ENCODE measurements at places on chromosomes 2 and 18.

DNA sequence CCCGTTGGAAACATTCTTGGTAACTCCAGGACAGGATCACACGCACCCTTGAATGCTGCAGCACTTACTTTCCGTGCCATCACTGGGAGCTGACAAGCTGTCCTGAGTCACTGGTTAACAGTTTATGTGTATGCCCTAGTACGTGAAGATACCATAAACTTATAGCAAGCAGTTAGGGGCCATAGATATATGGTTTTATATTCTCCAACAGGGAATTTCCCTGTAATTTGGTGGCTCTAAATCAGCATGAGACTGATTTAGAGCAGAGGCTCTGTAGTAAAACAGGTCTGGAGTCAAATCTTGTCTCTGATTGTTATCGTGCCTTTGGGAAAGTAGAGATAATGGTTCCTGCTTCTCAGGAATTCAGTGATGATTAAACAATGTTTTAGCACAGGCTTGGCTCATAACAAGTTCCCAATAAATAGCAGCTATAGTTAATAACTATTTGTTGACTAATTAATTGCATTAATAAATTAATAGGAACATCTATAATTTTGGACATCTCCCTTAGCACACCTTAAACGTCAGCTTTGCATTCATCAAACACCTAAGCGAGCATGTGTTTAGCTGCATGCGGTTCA is 215.2 kb downstream of the VAPA start:
- no peak for DNase-seq

DNA sequence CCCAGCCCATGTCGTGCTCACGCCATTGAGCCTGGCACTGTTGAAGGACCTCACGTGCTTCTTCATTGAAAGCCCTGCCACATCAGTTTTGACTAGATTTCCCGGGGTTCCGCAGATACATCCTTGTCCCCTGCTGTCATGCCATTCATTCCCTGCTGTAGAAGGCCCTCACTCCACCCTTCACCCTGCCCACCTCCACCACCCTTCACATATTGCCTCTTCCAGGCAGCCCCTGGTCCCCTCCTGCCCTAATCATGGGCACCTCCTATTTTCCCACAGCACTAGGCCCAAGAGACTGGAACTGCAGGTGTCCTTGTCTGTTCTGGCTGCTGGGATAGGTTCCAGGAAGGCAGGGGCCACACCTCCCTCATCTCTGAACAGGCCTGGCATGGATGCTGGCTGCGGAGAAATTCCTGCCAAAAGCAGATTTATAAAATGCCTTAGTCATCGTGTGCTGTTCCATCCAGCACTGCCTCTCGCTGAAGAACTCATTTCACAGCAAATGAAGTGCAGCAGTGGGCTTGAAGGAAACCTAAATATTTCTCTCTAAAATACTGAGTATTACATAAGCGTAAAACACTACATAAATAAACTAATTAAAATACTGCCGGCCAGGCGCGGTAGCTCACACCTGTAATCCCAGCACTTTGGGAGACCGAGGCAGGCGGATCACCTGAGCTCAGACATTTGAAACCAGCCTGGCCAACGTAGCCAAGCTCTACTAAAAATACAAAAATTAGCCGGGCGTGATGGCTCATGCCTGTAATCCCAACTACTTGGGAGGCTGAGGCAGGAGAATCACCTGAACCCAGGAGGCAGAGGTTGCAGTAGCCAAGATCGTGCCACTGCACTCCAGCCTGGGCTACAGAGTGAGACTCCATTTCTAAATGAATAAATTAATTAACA is 38.4 kb downstream of the EIF4E2 start:
- no peak for DNase-seq

GRCh38 chr2:107027810-107028209 is 141.8 kb upstream of the ST6GAL2 start:
- no peak for DNase-seq

- DNase-seq = peak; percentile 49
Measured at GRCh38 chr18:46518438-46518837, 138.6 kb downstream of the LOXHD1 start.

- DNase-seq = no peak
Measured at GRCh38 chr18:23998820-23999219, 15.7 kb upstream of the TTC39C start.

- no peak for DNase-seq
Measured at GRCh38 chr2:238916176-238916874, 68.4 kb downstream of the TWIST2 start.

GRCh38 chr2:64219149-64219548 is 74.9 kb upstream of the PELI1 start:
- DNase-seq = no peak

GRCh38 chr2:8701681-8702379 is 20.0 kb downstream of the ID2 start:
- DNase-seq = no peak

DNA sequence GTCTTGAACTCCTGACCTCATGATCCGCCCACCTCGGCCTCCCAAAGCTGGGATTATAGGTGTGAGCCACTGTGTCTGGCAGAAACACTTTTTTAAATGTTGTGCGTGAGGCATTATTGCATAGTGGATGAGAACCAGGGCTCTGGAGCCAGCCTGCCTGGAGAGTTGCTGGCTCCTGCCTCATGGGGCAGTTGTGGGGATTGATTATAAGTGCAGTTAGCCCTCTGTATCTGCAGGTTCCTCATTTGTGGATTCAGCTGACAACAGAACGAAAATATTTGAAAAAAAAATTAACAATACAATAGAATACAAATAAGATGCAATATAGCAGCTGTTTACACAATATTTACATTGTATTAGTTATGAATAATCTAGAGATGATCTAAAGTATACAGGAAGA is 129.4 kb upstream of the EML6 start:
- no peak for DNase-seq

- no peak for DNase-seq
Measured at GRCh38 chr2:162308747-162309503, 9.6 kb downstream of the IFIH1 start.

- DNase-seq = no peak
Measured at GRCh38 chr2:126658319-126658904, 2.5 kb downstream of the GYPC start.

GRCh38 chr2:62474176-62474575 is 31.8 kb downstream of the TMEM17 start:
- DNase-seq = no peak

DNA sequence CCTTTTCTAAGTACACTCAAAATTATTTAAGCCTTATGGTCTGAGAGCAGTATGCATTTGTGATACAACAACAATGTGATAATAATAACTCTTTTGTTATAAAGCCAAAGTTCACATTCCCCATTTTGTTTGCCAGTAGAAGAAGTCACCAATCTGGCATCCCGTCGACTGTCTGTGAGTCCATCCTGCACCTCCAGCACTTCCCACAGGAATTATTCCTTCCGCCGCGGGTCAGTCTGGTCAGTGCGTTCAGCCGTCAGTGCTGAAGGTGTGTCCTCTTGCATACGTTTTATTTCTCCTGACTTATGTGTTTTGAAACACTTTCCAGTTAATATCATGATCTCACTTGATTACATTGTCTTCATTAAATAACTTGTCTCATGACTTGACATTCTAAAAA is 80.3 kb upstream of the RPE start:
- no peak for DNase-seq

- DNase-seq = no peak
Measured at GRCh38 chr2:53058526-53058925, 709.1 kb upstream of the CHAC2 start.

GRCh38 chr2:118779362-118779761 is 68.1 kb downstream of the EN1 start:
- no peak for DNase-seq

GRCh38 chr2:12506846-12507245 is 209.9 kb upstream of the TRIB2 start:
- no peak for DNase-seq

- no peak for DNase-seq
Measured at GRCh38 chr2:86552889-86553288, 10.4 kb downstream of the CHMP3 start.

- DNase-seq = no peak
Measured at GRCh38 chr18:12639990-12640880, 17.7 kb downstream of the SPIRE1 start.

GRCh38 chr2:126513033-126513432 is 142.9 kb upstream of the GYPC start:
- DNase-seq = no peak

- DNase-seq = no peak
Measured at GRCh38 chr18:79991494-79991893, 3.1 kb upstream of the TXNL4A start.

DNA sequence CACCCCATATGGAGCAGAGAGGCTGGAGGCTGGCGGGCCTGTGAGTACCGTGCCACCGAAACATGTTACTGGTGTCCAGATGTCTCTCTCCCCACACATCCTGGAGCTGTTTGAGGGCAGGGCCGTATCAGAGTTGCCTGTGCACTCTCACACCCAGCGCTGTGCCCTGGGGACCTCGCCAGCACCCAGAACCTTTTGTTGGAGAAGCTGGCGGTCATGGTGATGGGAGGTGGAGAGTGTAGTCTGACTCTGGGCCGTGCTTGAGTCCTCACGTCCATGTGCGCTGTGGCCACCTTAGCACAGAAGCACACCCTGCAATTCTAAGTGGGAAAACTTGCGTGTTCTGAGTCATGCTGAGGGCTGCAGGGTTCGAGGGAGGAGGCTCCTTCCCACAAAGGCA is 259.2 kb downstream of the NDUFA10 start:
- DNase-seq = no peak

DNA sequence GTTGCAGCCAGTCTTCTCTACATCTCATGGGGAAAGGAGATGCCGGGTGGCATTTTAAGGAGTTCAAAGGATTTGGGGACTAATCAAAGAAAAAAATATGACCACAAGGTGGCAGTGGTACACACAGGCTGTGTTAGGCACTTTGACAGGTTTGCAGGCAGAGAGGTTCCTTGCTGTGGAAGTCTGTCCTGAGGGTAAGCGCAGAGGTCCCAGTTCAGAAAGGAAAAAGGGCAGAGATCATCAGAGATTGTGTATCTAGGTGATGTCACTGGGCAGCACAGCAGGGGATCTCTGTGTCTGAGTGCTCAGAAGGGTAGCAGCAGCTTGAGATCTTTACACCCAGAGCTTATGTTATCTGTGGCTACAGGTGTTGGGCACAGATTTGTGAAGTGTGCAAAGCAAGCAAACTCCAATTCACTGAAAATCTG is 231.4 kb downstream of the LRRTM1 start:
- DNase-seq = peak; percentile 64

- no peak for DNase-seq
Measured at GRCh38 chr2:227623226-227623625, 5.9 kb downstream of the SCYGR4 start.

DNA sequence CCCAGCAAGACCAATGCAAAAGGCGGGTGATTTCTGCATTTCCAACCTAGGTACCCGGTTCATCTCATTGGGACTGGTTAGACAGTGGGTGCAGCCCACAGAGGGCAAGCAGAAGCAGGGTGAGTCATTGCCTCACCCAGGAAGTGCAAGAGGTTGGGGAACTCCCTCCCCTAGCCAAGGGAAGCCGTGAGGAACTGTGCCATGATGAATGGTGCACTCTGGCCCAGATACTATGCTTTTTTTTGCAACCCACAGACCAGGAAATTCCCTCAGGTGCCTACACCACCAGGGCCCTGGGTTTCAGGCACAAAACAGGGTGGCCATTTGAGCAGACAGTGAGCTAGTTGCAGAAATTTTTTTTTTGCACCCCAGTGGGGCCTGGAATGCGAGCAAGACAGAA is 662.6 kb upstream of the ACVR2A start:
- DNase-seq = no peak

GRCh38 chr2:9758741-9759140 is 84.5 kb upstream of the TAF1B start:
- no peak for DNase-seq

GRCh38 chr18:61888622-61889021 is 4.2 kb downstream of the RNF152 start:
- no peak for DNase-seq

DNA sequence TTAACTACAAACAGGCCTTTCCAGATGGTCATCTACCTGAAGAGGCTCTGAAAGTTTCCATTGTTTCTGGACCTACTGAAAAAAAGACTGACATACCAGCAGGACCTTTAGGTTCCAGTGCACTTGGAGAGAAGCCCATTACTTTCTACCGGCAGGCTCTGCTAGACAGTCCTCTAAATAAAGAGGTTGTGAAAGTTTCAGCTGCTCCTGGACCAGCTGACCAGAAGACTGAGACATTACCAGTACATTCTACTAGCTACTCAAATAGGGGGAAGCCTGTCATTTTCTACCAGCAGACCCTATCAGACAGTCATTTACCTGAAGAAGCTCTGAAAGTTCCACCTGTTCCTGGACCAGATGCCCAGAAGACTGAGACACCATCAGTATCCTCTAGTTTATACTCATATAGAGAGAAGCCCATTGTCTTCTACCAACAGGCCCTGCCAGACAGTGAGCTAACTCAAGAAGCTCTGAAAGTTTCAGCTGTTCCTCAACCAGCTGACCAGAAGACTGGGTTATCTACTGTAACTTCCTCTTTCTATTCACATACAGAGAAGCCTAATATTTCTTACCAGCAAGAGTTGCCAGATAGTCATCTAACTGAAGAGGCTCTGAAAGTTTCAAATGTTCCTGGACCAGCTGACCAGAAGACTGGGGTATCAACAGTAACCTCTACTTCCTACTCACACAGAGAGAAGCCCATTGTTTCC is 65.8 kb downstream of the ALMS1 start:
- peak; percentile 5 for DNase-seq

All from RPMI8226 (cell line).